ENCODE measurements at places on chromosomes 12 and 14.
A peak's percentile ranks its signal among the peaks of the same experiment; 100 is the strongest.

DNA sequence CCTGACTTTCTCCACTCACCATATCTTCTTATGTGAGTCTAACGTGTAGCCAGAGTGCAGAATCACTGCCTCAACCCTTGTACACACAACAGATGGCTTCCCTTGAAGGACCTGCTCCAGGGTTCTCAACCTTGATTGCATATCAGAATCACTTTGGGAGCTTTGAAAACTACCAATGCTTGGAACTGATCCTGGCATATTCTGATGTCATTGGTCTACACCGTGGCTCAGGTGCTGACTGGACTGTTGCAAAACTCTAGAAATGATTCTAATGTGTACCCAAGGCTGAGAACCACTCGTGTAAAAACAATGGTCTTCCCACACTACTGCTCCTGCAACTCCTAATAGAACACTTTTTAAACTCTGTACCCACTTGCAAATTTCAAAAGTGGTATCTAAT is 18.5 kb downstream of the TMEM132D start:
- DNase-seq: no peak

DNA sequence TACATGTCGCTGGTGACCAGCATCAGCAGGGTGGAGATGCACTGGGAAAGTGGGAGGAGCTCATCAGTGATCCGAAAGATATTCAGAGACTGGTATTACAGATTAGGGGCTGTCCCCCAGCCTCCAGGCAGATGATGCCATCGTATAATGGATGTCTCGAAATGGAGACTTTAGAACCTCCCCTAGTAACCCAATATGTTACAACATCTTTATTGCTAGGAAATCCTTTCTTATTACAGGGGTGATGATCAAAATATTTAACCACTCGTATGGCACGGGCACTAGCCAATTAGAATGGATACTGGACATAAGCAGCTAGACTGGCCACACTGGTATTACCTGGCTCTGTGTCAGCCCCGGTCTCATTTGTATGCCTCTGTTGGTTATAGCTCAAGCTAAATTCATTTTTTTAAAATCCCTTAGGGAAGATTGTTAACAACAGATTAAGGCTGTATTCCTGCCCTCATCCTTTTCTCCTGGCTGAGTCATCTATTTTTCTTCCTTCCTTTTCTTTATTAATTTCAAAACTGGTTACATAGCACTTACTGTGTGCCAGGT is 10.8 kb upstream of the CEBPE start:
- no peak for DNase-seq

GRCh38 chr12:7073946-7074345 is 13.4 kb downstream of the C1S start:
- DNase-seq: no peak

GRCh38 chr14:28758253-28758884 is 8.2 kb upstream of the FOXG1 start:
- DNase-seq: no peak

DNA sequence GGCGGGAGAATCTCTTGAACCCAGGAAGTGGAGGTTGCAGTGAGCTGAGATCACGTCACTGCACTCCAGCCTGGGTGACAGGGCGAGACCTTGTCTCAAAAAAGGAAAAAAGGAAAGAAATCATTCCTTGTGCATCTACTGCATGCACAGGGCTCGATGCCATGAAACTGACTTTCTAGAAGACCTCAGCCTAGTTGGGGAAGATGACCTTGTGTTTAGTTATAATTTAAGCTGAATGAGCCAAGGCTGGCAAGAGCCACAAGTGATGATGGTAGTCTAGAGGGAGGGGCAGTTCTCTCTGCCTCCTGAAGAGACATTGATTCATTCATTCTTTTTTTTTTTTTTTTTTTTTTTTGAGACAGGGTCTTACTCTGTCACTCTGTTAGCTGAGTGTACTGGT is 24.2 kb downstream of the ACACB start:
- no peak for DNase-seq

DNA sequence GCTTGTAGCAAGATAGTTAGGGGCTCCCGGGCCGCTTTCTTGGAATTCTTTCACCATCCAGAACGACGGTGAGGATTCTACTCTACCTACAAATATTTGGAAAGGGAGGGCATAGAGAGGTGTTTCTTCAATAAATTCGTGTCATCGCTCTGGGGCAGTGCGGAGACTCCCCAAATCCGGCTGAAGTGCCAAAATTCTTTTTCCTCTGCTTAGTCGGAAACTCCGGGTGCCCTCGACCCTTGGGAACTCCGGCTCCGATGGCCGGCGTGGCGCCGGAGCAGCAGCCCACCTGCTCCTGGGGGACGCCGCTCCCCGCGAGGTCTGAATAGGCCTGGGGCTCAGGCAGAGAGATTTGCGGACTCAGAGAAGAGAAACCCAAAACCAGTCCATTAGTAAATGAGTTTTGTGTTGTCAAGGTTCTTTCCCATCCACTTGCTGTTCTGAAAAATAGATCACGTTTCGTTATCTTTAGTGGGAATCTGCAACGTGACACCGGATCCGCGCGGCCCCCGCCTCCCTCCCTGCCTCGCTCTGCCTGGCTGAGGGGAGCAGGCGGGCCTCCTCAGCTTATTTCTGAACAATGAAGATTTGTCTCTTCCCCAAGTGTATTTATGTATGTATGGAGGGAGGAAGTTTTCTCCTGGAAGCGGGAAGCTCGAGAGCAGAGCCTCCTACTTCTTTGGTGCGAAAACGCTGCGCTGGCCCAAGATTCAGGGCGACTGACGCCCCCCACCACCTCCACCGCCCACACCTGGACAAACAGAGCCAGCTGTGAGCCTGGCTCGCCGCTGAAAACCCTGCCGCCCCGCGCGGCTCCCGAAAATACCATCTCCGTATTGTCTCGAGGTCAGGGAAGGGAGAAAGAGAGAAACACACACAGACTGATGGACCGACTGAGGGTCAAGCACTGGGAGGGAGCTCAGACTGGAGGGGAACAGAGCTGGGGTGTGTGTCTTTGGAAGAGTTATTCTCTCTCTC is 3.7 kb upstream of the SIX1 start:
- no peak for DNase-seq

DNA sequence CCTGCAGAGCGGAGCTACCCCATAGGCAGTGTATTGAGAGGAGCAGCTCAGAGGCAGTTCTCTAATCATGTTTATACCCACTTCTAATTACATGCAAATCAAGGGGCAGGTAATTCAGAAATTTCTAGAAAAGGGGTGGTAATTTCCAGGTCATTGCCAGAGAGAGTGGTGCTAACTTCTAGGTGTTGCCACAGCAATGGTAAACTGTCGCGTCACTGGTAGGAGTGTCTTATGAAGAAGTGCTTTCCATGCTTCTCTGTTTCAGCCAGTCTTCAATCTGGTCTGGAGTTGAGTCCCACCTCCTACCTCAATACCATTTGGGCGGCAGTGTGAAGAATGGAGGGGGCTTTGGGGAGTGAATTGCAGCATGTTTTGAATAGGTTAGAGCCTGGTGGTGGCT is 8.5 kb upstream of the AMN1 start:
- no peak for DNase-seq

DNA sequence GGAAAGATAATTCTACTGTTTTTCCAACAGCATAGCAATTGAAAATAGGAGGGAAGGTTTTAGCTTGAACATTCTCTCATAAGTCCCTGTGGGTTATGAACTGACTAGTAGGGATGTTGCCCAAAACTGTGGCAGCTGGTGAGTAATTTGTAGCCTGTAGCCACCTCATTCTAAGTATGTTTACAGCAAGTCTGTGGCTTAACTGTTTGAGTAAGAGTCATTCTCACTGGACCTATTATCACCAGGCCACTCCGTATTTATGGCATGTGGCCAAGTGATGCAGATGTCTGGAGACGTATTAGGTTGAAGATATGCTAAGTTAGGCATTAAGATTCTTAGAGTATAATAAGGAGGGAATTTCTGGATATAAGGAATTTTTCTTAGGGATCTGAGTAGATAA is 458.3 kb downstream of the ETNK1 start:
- no peak for DNase-seq

- DNase-seq: peak; percentile 47
These were observed 48.7 kb downstream of the CCDC88C start for GRCh38 chr14:91368776-91369416.

GRCh38 chr12:75850721-75851462 is 180.7 kb downstream of the PHLDA1 start:
- no peak for DNase-seq

- DNase-seq: peak; percentile 3
These were observed 94.2 kb downstream of the HEATR5A start for GRCh38 chr14:31326111-31326510.

- no peak for DNase-seq
These were observed 133.2 kb downstream of the ANO4 start for GRCh38 chr12:100927826-100928225.
